Right lobe of liver (tissue), 6 donors: ENCODE measurements at places on chromosomes 5 and 9.

GRCh38 chr5:33276628-33276950 lies 164.2 kb upstream of the TARS1 start:
- no peaks in the 10 kb centered on the region for H3K4me1 ChIP-seq
- H3K36me3 ChIP-seq: no peaks in the 10 kb centered on the region
- no peaks in the 10 kb centered on the region for H3K27me3 ChIP-seq
- H3K4me3 ChIP-seq: no peak overlapping the region
- DNase-seq: no peak

DNA sequence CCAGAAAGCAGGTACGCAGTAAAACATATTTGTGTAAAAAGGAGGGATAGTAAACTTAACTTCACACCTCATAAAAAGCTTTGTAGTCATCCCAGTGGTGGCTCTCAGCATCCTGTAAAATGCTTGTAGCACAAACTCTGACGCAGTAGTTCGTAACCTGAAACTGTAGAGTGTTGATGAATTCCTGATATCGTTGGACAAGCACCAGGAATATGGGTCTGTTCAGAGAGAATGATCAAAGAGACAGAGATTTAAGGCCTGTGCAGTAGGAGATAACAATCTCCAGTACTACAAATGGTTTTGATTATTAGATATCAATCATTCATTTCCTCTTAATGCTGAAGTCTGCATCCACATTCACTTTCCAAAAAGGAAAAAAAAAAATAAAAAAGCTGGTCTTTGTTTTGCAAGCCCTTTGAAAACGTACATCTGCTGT lies 148.5 kb downstream of the KIAA0825 start:
- no peaks in the 10 kb centered on the region for H3K4me1 ChIP-seq
- no peak for DNase-seq
- no peaks in the 10 kb centered on the region for H3K27me3 ChIP-seq
- H3K27ac ChIP-seq: no peak overlapping the region
- H3K36me3 ChIP-seq: no peaks in the 10 kb centered on the region

DNA sequence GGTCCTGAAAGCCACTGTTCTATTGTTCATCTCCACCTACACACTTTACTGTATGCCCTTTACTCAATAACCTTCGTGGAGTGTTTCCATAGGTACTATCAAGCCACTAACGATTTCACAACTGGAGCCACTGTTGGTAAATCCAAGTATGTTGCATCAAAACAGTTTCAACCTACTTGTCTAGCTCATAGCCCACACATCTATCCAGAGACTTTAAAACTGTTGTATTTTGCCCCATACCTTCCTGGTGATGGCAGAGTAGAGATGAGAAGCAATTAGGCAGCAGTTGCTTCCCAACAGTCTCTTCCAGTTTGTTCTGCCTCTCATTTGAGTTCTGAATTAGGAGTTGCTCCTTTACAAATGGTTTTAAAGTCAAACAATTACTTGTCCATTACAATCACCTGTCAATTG lies 607 bp downstream of the FAXDC2 start:
- no peaks in the 10 kb centered on the region for H3K36me3 ChIP-seq
- peaks cover 7% of the 10 kb centered on the region for H3K4me1 ChIP-seq
- peak overlapping the region; percentile 75 for H3K27ac ChIP-seq
- H3K4me3 ChIP-seq: peak overlapping the region; percentile 57
- no peak for DNase-seq

- H3K4me1 ChIP-seq: no peaks in the 10 kb centered on the region
- peaks cover 23% of the 10 kb centered on the region for H3K36me3 ChIP-seq
- no peak overlapping the region for H3K27ac ChIP-seq
- no peak overlapping the region for H3K4me3 ChIP-seq
- H3K27me3 ChIP-seq: no peaks in the 10 kb centered on the region
- peak; percentile 69 for DNase-seq
These were observed 17.7 kb downstream of the RALGDS start for GRCh38 chr9:133103183-133103986.

- H3K36me3 ChIP-seq: no peaks in the 10 kb centered on the region
- no peak overlapping the region for H3K27ac ChIP-seq
- H3K27me3 ChIP-seq: no peaks in the 10 kb centered on the region
- H3K4me3 ChIP-seq: no peak overlapping the region
These were observed 65.9 kb downstream of the PPARGC1B start for GRCh38 chr5:149796030-149796429.
